Right ventricle myocardium inferior (tissue), 1 donor: ENCODE measurements at places on chromosomes 7 and 10. TPM values are rescaled to one million over a fixed set of nuclear protein-coding genes. Genes with fewer than 3 reads are reported as not detected.

Gene PRPF18
- 13.9 TPM for total RNA-seq

Gene ASB15
- total RNA-seq = 77.3 TPM

DNA sequence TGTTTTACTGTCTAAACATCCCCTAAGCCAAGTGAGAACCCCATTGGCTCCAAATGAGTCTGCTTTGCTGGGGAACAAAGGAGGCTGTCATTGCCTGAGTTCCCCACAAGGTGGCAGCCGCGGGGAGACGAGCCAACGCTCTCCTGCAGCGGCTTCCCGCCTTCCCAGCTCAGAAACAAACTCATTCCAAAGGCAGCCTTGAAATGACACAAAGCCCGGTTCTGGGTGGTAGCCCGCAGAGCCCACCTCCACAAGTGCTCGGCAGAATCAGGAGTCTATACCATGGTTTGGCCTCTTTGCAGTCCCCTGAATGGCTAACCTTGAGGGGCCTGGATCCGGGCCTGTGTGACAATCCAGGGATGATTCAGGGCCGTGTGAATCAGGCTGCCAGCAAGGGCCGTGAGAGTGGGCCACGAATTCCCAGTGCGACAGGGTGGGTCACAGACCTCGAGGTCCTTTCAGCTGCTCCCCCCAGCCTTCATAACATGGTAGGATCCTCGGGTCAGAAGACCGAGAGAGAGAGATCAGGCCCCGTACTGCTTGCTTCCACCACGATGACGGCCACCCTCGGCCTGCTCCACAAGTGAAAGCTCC lies 79.7 kb downstream of the DLG5 start:
- peak; percentile 86 for DNase-seq

- peak; percentile 55 for DNase-seq
Measured at GRCh38 chr7:391411-391951, 101.5 kb downstream of the FOXL3 start.

DNA sequence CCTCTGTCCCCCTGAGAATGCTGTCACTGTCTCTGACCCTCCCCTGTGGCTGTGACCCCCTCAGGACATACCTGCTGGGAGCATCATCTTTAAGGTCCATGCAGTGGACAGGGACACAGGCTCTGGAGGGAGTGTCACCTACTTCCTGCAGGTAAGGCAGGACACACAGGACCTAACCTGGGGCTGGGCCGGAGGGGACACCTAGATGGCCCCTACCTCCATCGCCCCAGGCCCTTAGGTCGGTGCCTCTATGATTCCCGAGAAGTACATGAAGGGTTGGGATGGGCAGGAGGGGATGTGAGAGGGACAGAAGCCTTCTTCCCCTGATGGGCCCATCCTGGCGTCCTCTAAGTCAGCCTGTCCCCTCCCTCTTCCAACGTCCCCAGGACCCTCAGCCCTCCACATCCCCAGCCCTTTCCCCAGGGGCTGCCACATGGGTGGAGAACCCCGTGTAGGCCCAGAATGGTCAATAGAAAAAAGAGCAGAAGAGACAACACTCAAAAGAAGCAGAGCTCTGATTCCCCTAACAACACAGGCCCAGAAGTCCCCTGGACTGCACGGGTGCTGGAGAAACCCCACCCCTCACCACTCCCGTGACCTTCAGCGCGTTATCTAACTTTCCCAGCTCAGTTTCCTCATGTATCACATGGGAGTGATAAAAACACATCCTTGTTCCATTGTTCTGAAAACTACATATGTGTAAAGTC lies 6.4 kb downstream of the CDHR1 start:
- no peak for DNase-seq

DNA sequence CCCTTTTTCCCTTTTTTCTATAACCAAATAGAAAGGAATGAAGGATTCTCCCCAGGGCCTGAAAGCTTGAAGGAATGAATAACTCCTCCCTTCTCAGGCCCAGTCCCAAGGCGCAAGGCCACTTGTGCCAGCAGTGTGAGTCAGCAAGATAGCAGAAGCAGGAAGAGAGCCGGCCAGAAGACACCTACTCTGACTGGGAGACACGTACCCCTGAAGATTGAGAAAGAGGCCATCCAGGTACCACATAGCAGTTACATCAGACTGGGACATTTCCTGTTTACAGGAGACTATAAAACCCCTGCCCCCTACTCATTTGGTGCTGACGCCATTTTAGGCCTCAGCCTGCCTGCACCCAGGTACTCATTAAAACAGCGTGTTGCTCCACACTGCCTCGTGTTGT lies 65.5 kb downstream of the LRRC17 start:
- peak; percentile 82 for DNase-seq

DNA sequence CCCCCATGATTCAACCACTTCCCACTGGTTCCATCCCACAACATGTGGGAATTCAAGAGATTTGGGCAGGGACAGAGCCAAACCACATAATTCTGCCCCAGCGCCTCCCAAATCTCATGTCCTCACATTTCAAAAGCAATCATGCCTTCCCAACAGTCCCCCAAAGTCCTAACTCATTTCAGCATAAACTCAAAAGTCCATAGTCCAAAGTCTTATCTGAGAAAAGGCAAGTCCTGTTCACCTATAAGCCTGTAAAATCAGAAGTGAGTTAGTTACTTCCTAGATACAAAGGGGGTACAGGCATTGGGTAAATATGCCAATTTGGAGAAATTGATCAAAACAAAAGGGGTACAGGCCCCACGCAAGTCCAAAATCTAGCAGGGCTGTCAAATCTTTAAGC lies 272.9 kb downstream of the MAGI2 start:
- no peak for DNase-seq

Gene FKBP6
- total RNA-seq = not detected

DNA sequence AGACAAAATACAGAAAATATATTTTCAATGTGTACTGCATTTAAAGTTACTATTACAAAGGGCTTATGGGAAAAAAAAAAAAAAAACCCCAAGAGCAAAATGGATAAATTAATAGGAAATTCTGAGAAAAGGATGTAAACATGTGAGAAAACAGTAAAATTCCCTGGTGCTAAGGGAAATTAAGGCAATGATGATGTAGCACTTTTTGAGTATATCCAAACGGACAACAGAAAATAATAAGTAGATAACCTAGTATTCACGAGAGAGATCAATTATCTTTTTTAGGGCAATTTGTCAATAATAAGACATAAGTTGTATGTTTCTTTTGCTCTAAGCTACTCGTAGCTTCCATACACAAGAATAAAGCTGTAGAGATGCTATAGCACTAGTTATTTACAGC lies 80.2 kb downstream of the PARD3 start:
- DNase-seq = no peak

Gene CYP51A1
- total RNA-seq = 19.3 TPM

DNA sequence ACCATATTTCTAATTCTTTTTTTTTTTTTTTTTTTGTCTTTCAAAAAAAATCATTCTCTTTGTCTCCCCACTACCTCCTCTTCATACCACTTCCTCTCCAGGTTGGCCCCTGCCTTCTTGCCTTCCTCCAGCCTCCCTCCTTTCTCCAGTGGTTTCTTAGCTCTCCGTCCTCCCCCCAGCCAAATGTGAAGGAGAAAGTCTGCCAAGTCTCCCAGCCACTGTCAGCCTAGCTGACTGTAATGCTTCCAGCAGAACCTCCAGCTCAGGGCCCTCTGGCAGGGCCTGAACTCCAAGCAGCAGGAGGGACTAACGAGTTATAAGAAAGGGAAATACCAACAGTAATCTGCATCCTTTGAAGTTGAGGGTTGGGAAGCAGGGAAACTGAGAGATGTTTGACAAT lies 35.5 kb upstream of the BICC1 start:
- peak; percentile 66 for DNase-seq

DNA sequence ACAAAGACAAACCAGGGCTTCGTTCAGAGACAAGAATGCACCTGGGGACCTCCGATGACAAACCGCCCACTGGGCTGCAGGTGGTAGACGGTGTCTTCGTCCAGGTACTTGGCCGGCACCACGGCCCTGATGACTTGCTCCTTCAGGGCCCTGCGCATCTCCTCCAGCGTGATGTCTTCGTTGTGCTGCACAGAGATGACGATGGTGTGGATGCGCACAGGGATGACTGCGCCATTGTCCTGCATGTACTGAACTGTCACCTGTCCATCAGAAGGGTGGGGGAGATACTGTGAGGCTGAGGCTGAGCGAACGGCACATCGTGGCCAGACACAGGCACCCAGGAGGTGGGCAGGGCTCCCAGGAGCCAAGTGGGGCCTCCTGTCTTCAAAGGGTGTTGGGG lies 13.1 kb downstream of the MAT1A start:
- peak; percentile 74 for DNase-seq

DNA sequence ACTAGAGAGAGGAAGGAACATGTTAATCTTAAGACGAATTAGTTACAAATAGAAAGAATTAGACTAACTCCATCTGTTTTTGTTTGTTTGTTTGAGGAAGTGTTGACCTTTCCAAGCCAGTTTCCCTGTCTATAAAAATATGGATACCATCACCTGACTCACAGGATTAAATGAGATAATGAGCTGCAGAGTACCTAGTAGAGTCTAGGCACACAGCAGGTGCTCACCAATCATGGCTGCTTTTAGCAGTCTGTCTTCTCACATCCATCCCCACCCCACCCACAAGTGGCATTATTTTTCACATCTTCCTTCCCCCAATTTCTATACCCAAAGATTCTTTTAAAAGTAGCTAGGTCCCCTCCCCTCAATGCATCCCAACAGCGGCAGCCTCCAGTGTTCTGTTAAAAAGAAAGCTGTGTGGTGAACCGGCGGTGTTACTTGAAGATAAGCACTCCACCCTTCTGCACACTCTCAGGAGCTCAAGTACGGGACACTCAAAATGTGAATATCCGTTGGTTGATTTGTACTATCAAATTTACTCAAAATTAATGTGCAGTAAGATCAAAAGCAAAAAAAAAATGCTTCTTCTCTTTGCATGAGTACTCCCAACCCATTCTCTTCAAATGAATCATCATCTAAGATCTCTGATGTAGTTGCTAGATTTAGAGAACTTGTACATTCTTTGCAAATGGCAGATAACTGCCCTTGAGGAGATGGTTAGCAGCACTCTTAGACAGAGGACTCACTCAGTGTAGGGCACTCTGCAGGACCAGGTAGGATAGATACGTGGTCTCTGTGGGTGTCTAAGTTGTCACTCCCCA lies 145.4 kb upstream of the ASAH2 start:
- DNase-seq = no peak

Gene KLLN
- 0.27 TPM for total RNA-seq

- no peak for DNase-seq
Measured at GRCh38 chr7:100589341-100589947, 3.3 kb downstream of the FBXO24 start.

Gene PLA2G12B
- 0.27 TPM for total RNA-seq

GRCh38 chr10:16909961-16910792 lies 93.0 kb upstream of the RSU1 start:
- no peak for DNase-seq

Gene PPP3CB
- total RNA-seq = 62.9 TPM

- DNase-seq = no peak
Measured at GRCh38 chr7:131895541-131896164, 339.2 kb upstream of the PODXL start.

DNA sequence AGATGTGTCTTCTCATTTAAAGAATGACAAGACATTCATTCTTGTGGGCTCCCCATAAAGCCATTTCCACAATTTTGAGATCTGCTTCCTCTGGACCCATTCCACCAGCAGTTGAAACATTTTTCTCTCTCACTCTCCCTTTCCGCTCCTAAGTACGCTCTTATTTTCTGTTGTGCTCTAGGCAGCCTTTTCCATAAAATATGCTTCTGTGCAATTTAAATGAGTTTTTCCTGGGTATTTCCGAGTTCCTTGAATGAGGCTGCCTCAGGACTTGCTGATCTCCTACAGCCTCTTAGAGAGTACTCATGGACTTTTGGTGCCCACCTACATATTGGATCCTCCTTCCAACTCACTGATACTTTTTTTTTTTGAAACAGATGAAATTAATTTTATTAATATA lies 23.6 kb upstream of the AKR1D1 start:
- DNase-seq = no peak

DNA sequence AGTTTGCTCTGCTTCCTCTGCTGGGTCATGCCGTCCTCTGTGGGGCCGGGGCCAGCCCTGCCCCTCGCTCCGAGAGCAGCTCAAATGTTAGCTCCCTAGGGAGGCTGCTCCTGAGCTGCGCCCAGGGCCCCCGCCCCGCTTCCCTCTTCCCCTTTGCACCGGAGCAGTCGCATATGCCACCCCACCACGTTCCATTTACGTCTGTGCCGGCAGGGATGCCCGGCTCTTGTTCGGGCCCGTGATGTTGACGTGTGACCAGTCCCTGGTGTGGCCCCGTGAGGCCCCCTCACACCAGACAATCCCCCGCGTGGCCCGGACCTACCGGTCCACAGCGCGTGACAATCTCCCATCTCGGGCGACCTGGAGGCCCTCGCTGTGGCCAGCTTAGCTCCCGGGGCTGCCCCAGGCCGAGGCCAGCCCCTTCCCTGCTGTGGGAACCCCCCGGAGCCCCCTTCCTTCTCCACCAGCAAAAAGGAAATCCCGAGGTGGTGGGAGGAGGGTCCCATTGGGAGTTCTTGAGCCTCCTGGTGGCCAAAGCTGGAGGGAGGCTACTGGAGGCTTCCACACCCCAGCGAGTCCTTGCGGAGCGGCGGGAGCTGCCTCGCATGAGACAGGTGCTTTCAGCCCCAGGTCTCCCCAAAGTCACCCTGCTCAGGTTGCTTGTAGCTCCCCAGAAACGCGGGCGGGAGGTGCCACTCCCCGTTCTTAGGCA lies 15.2 kb downstream of the FAM20C start:
- DNase-seq = no peak

DNA sequence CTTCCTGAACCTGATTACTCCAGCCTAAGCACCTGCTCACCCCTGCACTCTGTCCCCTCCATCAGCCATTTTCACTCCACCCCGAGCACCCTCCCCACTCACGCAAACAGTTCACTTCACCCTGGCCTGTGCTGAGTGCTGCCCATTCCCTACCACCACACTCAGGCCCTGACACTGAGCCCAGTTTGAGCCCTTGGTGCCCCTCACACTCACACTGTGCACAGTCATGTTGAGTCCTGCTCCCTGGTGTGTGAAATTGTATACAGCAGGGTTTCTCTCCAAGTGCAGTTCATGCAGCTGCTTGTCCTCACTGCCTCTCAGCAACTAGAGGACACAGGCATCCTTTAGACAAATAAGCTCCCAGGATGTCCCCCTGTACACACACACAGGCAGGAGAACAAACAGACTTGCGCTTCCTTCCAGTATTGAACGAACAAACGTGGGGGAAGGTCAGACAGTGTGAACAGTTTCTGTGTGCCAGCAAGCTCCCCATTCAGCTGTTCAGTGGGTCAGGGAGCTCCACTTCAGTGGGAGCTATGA lies 6.8 kb downstream of the MYO1G start:
- DNase-seq = no peak

DNA sequence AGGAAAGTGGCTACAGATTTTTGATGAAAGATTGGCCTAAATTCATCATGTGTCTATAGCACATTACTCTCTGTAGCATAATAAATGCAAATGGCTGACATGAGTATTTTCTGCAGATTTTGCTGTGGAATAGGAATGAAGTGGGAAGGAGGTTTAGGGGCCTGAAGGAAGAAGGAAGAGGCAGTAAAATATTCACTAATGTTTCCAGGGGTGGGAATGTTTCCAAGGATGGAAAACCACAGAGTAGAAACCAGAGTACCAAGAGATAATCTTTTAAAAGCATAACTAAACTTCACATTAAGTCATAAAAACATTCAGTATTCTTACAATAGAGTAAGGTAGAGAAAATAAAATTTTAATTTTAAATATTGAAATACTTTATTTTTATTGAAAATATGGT lies 267.8 kb downstream of the BICC1 start:
- no peak for DNase-seq

Gene KNDC1
- not detected for total RNA-seq

Gene KLF14
- 0.08 TPM for total RNA-seq

GRCh38 chr10:34696423-34696822 lies 118.7 kb downstream of the PARD3 start:
- DNase-seq = no peak
